ENCODE measurements at places on chromosomes 5 and 9.
A peak's percentile ranks its signal among the peaks of the same experiment; 100 is the strongest.

- DNase-seq, result no peak
These were observed 315.7 kb downstream of the MAT2B start for GRCh38 chr5:163821142-163821541.

GRCh38 chr5:8241076-8241475, 372.1 kb downstream of the MTRR start:
- no peak for DNase-seq

- DNase-seq, result no peak
These were observed 31.9 kb upstream of the SSBP2 start for GRCh38 chr5:81782811-81783210.

- no peak for DNase-seq
These were observed 455.3 kb upstream of the PTGER4 start for GRCh38 chr5:40224421-40224820.

DNA sequence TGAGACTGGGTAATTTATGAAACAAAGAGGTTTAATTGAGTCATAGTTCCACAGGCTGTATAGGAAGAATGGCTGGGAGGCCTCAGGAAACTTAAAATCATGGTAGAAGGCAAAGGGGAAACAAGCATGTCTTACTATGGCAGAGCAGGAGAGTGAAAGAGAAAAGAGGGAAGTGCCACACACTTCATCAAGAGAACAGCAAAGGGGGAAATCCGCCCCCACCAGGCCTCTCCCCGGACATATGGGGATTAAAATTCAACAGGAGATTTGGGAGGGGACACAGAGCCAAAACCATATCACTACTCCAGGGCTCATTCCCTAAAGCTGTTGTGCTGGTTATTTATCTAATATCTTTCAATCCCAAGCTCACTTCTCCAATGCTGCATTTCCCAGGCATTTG, 50.2 kb upstream of the NR3C1 start:
- DNase-seq, result no peak

GRCh38 chr5:26003966-26004365, 1034.4 kb downstream of the CDH9 start:
- no peak for DNase-seq

- DNase-seq, result no peak
These were observed 38.7 kb downstream of the TMC1 start for GRCh38 chr9:72560086-72560485.

GRCh38 chr5:109690242-109690974, 681 bp downstream of the MAN2A1 start:
- DNase-seq, result peak; percentile 66

GRCh38 chr9:8627976-8628679, 828.5 kb upstream of the DMAC1 start:
- DNase-seq, result no peak

GRCh38 chr5:157475432-157475831, 15.4 kb downstream of the NIPAL4 start:
- DNase-seq, result no peak

DNA sequence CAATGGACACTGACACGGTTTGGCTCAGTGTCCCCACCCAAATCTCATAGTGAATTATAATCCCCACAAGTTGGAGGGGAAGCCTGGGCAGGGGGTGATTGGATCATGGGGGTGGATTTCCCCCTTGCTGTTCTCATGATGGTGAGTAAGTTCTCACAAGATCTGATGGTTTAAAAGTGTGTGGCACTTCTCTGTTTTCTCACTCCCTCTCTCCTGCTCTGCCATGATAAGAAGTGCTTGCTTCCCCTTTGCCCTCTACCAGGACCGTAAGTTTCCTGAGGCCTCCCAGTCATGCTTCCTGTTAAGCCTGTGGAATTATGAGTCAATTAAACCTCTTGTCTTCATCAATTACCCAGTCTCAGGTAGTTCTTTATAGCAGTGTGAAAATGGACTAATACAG, 115.8 kb upstream of the KIF2A start:
- no peak for DNase-seq

DNA sequence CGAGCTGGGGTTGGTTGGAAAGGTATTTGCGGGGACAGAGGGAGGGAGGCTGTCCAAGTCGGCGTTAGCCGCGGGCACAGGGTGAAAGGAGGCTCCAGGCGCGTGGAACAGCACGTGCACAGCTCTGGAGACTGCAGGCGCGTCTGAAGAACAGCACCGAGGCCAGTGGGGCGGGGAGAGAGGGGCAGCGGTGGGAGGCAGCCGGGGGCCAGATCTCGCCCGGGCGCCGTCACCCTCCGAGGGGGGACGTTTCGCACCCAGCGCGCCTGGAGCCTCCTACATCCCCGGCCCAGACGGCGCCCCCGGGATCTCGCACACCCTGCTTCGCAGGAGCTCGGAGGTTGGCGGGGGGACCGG, 79.6 kb downstream of the NTNG2 start:
- no peak for DNase-seq

DNA sequence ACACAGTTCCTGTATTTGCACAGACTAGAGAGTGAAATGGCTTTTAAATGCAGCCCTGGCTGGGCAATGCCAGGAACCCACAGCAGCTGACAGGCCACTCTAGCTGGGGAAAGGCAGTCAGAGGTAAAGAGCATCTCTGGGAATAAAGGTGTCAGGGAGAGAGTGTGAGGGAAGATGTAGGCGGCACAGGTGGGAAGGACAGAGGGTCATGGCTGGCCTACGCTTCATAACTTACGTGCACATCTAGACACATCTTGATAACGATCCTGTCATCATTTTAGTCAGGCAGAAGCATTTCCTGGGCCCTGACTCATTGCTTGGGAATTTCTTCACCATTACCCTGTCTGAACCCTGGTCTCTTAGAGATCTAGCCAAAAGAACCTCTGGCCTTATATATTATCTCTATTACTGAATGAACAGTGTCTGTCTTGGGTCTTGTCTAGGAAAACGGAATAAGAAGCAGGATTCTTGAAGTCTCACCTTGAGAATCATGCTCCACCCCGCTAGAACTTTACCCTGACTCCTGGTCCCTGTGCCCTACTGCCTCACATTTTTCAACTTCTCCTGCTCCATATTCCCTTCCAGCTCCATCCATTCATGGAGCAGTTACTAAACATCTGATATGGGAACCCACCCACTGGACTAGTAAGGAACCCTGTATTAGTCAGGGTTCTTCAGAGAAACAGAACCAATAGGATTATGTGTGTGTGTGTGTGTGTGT, 106.4 kb upstream of the ELL2 start:
- DNase-seq, result no peak

- DNase-seq, result no peak
These were observed 53.3 kb downstream of the SETX start for GRCh38 chr9:132301521-132301920.

DNA sequence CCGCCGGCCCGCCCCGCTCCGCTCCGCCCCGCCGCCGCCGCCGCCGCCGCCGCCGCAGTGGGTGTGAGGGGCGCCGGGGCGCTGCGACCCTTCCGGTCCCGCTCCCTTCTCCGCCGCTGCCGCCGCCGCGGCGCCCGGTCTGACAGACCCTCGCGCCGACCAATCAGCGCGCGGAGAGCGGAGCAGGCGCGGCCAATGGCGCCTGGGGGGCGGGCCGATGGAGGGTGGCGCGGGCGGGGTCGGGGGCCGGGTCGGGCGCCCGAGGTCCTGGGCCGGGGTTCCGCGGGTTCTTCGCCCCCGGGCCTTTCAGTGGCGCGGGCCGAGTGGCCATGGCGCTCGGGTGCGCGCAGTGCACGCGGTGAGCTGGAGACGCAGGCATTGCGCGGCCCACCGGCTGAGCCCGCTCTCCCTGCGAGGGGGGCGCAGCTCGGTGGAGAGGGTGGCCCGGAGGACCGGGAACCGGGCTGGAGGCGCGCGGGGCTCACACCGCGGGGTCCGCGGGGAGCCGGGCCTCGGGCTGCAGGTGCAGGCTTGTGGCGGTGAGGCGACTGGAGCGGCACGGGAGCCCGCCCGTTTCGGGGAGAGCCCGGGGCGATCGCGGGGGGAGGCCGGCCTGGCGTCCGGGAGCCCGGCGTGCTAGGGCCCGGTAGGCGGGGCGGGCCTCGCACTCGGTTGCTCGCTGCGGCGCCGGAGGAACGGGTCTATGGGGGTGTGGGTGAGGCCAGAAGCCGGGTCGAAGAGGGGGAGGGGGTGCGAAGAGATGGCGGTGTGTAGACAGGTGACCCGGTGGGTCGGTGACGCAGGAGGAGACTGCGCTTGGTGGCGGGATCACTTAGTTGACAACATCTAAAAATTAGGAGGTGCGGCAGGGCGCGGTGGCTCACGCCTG, at the start of gene MAPK9:
TSS of gene MAPK9 (minus strand) at position 141 of the 889 bp plus-strand sequence. CDS start 11,522 bp downstream, outside the sequence.
- DNase-seq, result peak; percentile 71

GRCh38 chr5:131224387-131225201, 39.3 kb upstream of the CDC42SE2 start:
- no peak for DNase-seq

- no peak for DNase-seq
These were observed 50.5 kb upstream of the COL5A1 start for GRCh38 chr9:134591082-134591571.

GRCh38 chr9:110126499-110126941, 81.4 kb downstream of the C9orf152 start:
- DNase-seq, result no peak

DNA sequence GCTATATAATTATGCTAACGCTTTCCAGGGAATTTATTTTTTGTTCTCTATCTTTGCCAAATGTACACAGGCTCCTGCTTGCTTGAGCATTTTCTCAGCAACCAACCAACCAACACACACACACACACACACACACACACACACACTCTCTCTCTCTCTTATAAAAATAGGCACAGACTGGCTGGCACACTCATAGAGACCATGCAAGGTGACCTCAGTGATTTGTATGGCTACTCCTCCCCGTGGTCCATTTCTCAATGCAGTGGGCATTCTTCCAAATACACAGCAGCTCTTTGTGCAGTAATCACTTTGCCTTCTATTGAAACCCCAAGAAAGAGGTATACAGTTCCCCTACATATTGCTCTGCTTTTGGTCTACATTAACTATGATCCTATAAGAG, 416.0 kb downstream of the MAN2A1 start:
- DNase-seq, result no peak

DNA sequence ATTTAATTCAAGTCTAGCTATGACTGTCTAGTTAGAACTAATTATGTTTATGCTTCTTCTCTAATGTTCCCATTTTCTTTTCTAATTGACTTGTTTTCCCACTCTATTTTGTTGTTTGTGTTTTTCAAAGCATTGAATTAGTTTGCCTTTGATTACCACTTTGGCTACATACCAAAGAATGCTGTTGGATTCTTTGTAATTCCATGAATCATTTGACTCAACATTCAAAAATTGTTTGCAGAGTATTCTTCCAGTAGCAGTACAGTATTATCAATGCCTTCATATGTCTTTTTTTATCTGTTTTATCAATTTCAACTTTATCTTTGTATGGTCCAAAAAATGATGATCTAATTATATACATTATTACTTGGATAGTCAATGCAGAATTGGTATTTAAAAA, 288.7 kb downstream of the RFX3 start:
- no peak for DNase-seq

GRCh38 chr5:32297181-32298058, 15.3 kb downstream of the MTMR12 start:
- no peak for DNase-seq
